Muscle of arm (tissue), 14 donors: ENCODE measurements at places on chromosomes 7 and 10. TPM values are rescaled to one million over a fixed set of nuclear protein-coding genes. Genes with fewer than 3 reads are reported as not detected.

The PROSER2 gene
- 3.5 TPM for polyA plus RNA-seq

The ITGB8 gene
- polyA plus RNA-seq = 7.8 TPM

The GIGYF1 gene
- polyA plus RNA-seq = 20.7 TPM

The TMEM196 gene
- polyA plus RNA-seq = 0.09 TPM

The LIPM gene
- 0.61 TPM for polyA plus RNA-seq

The RTKN2 gene
- 4.1 TPM for polyA plus RNA-seq

The PRLHR gene
- polyA plus RNA-seq = not detected

The MACROH2A2 gene
- polyA plus RNA-seq = 18.4 TPM
